ENCODE measurements at places on chromosomes 16 and 17.

- no peak for DNase-seq
These were observed 939 bp upstream of the CCL2 start for GRCh38 chr17:34254146-34254545.

GRCh38 chr16:8798174-8798527, 512 bp downstream of the PMM2 start:
- DNase-seq, result no peak

DNA sequence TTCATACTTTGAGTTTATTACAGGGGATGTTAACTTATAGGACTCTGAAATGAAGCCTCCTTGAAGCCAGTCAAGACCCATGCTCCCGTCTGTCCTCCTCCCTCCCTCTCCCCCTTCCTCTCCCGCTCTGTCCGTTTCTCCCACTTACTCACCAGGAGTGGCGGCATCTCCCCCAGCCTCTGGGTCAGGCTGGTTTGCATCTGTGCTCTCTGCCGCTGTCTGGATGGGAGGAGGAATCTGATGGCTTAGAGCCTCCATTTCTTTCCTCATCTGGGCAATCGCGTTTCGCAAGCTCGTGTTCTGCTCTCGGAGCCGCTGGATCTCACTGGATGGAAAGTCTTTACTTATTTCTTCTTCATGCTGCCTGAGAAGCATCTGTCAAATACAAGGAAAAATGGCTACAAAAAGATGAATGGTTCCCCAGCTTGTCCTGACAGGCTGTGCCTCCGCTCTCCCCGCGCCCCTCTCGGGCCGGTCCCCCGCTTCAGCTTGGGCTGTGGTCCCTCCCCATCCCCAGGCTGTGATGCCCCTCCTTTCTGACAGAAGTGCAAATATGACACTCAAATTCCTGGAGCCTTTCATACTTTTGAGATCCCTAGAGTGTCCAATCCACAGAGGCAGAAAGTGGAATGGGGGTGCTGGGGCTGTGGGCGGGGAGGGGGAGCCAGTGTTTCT, 40.0 kb downstream of the CCDC57 start:
- no peak for DNase-seq

- DNase-seq, result no peak
These were observed 45.8 kb downstream of the RTN4RL1 start for GRCh38 chr17:1979182-1979985.

DNA sequence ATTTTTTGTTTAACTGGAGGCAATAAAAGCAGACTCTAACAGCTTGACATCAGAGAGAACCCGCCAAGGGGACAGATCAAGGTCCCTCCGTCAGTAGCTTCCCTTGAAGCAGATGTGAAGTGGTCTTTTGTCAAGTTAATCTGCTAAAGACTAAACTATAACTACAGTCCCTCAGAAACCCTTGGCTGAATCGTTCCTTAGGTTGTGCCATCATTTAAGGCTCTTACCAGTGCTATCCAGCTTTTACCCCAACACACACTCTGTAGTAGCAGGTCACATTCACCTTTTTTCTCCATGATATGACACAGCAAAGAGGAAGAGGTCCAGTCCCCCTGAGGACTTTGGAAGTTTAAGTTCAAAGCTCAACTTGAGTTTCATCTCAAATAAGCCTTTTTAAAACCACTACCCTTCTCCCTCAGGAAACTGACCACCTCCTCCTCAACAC, 49.7 kb downstream of the ERN1 start:
- DNase-seq, result no peak

GRCh38 chr16:89623511-89624261, 10.2 kb downstream of the DPEP1 start:
- DNase-seq, result no peak
